Fibroblast of upper back skin (primary cell): ENCODE measurements at places on chromosomes 1 and 21.

DNA sequence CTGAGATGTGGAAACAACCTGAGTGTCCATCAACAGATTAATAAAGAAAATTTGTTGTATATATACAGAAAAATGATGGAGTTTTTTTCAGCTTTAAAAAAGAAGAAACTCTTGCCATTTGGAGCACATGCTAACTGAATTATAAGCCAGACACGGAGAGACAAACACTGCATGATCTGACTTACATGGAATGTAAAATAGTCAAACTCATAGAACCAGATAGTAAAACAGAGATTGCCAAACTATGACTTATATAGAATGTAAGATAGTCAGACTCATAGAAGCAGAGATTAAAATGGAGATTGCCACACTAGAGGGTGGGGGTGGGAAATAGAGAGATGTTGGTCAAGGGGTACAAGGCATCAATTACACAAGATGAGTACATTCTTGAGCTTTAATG is 1786.6 kb downstream of the PLA2G4A start:
- peak; percentile 40 for DNase-seq

GRCh38 chr1:241482761-241483250 is 36.7 kb downstream of the FH start:
- peak; percentile 83 for DNase-seq

GRCh38 chr1:46717654-46718053 is 1.3 kb downstream of the EFCAB14 start:
- DNase-seq: no peak

GRCh38 chr1:64898107-64898861 is 68.1 kb downstream of the JAK1 start:
- peak; percentile 86 for DNase-seq
